ENCODE measurements at places on chromosomes 6 and 20.

- DNase-seq: no peak
Observed at GRCh38 chr20:56376331-56376730, 15.7 kb downstream of the AURKA start.

DNA sequence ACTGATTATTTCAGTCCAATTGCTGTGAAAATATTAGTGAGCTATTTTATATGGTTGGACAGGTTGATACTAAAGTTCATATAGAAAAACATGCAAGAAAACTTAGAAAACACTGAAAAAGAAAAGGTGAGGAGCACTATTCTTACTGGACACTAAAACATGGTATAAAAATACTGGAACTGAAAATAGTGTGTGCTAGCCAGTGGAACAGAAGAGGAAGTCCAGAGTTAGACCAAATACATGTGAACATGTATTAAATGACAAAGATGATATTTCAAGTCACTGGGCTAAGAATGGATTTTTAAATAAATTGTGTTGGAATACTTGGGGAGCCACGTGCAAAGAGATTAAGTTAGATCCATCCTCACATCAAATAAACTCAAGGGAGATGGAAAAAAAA is 218.5 kb downstream of the TMEM242 start:
- DNase-seq: no peak

- DNase-seq: no peak
Observed at GRCh38 chr20:17635332-17636244, 46.5 kb downstream of the RRBP1 start.

DNA sequence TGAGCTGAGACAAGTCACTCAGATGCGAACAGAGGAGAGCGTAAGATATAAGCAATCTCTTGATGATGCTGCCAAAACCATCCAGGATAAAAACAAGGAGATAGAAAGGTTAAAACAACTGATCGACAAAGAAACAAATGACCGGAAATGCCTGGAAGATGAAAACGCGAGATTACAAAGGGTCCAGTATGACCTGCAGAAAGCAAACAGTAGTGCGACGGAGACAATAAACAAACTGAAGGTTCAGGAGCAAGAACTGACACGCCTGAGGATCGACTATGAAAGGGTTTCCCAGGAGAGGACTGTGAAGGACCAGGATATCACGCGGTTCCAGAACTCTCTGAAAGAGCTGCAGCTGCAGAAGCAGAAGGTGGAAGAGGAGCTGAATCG is 9.5 kb upstream of the SNRNP48 start:
- DNase-seq: no peak

DNA sequence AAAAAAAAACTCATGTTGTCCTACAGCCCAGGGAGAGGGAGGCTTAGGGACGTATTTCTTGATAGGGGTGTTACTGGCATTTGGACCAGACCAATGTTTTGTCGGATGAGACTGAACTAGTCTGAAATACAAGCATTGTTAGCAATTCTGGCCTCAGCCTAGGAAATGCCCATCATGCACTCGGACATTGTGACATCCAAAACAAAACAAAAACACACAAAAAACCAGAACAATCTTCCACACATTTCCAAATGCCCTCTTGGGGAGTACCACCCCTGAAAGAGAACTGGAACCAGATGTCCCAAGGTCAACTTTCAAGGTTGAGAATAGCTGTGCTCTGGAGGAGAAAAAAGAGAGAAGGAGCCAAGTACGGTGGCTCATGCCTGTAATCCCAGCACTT is 299.1 kb upstream of the JARID2 start:
- DNase-seq: no peak

- no peak for DNase-seq
Observed at GRCh38 chr20:48824830-48825565, 2.8 kb downstream of the PREX1 start.

- DNase-seq: no peak
Observed at GRCh38 chr6:13338038-13338437, 9.7 kb upstream of the TBC1D7 start.

- DNase-seq: no peak
Observed at GRCh38 chr6:44800171-44800783, 412.8 kb downstream of the CDC5L start.

DNA sequence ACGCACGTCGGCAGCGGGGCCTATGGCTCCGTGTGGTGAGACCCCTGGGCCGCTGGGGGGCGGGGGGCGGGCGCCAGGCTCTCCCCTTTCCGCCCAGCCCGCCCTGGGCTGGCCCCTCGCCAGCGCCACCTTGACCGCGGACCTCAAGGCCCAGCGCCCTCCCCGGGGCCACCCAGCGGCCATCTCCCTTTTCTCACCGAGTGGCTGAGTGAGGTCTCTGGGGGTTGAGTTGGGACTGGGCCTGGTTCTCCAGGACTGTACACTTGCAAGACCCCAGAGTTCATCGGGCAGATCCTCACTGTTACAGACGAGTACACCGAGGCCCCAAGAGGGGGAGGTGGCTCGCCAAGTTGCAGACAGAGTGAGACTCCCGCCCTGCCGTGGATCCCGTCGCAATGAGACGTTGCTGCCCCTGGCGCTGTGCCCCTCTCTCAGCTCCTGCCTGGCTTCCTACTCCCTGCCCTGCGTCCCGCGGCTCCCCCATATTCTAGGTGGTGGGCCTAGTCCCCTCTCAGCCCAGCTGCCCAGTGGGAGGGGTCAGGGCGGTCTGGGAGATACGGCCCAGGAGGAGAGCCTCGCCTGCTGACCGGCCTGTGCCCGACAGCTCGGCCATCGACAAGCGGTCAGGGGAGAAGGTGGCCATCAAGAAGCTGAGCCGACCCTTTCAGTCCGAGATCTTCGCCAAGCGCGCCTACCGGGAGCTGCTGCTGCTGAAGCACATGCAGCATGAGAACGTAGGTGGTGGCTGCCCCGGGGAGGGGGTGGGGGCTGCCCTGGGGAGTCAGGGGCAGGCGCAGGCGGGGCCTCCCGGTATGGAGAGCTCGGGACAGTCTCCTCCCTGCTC is 576 bp downstream of the MAPK13 start:
- DNase-seq: no peak
